NCI-H2227 treated with DMSO at 0.1 percent for 48 hours (cell line): ENCODE measurements at places on chromosomes 13 and 19.
A peak's percentile ranks its signal among the peaks of the same experiment; 100 is the strongest.

- DNase-seq, result no peak
Observed at GRCh38 chr19:41261474-41262190, 2.5 kb upstream of the HNRNPUL1 start.

GRCh38 chr13:59409211-59409610 lies 754.5 kb downstream of the DIAPH3 start:
- no peak for DNase-seq

GRCh38 chr13:23146811-23147625 lies 33.8 kb upstream of the SGCG start:
- no peak for DNase-seq

DNA sequence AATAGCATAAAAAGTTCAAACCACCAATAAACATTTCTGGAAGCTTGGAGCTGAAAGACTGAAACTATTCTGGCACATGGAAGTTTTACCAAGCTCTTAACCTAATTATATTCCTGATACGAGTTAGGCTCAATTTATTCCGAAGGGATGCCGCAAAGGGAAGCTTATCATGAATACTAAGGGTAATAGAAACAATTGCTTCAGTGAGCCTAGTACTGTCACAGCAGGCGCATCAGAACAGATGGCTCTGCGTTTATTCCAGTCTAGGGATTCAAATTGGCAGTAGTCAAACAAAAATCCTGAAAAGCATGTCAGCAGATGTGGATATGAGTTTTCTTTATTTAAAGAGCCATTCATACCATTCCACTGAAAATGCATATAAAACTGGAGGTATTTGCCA lies 779.5 kb downstream of the GPC5 start:
- DNase-seq, result no peak

GRCh38 chr13:59677966-59678814 lies 485.5 kb downstream of the DIAPH3 start:
- DNase-seq, result peak; percentile 40

DNA sequence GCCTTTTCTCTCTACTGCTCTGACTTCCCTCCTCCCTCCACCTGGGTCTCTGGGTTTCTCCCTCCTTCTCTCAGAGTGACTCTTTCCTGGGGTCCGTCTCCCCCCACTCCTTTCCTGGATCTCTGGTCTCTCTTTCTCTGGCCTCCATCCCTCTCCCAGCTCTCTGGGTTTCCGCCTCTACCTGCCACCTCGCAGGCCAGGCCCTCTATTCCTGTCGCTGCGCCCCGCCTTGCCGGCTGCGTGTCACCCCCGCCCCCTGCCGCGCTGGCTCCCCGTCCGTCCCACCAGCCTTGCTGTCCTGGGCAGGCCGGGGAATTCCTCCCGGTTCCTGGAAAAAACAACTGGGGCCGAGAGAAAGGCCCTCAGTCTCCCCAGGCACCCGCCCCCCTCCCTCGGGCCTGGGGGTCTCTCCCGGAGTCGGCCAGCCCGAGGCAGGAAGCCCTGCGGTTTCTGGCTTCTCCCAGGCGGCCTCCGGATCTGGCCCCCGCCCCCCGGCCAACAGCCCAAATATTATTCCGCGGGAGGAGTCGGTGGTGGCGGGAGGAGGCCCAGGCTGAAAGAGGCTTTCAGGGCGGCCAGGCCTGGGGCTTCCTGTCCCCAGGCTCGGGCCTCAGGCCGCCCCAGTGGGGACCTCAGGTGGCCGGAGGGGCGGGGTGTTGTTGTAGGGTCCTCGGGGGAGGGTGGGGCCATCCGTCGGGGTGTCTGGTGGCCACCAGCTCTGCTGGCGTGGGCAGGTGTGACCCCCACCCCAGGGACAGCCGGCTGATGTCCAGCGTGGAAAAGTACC lies 9.3 kb downstream of the IRF2BP1 start:
- no peak for DNase-seq

- no peak for DNase-seq
Observed at GRCh38 chr19:49589502-49589905, 1.5 kb upstream of the PRR12 start.

DNA sequence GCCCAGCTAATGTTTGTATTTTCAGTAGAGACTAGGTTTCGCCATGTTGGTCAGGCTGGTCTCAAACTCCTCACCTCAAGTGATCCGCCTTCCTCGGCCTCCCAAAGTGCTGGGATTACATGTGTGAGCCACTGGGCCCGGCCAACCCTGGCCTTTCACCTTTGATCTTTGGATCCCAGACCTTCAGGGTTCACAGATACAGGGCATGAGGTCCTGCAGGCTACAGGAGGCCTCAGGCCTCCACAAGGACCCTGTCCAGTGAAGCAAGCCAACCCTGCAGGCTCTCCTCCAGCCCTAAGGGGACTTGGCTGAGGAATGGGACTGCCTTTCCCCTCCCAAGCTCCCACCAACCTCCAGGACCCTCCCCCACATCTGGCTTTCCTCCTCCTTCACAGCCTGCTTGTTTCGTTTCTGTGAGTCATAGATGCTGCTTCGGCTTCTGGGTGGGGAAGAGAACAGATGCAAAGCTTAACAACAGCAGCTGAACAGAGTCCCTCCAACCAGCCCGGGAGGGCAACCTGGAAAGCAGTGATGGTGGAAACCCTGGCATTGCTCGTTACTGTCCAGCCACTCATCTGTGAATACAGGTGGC lies 11.8 kb downstream of the ARHGEF18 start:
- DNase-seq, result no peak

- no peak for DNase-seq
Observed at GRCh38 chr19:23783636-23784035, 24.9 kb upstream of the ZNF681 start.

GRCh38 chr13:27924529-27925141 lies 4.8 kb downstream of the PDX1 start:
- DNase-seq, result no peak

DNA sequence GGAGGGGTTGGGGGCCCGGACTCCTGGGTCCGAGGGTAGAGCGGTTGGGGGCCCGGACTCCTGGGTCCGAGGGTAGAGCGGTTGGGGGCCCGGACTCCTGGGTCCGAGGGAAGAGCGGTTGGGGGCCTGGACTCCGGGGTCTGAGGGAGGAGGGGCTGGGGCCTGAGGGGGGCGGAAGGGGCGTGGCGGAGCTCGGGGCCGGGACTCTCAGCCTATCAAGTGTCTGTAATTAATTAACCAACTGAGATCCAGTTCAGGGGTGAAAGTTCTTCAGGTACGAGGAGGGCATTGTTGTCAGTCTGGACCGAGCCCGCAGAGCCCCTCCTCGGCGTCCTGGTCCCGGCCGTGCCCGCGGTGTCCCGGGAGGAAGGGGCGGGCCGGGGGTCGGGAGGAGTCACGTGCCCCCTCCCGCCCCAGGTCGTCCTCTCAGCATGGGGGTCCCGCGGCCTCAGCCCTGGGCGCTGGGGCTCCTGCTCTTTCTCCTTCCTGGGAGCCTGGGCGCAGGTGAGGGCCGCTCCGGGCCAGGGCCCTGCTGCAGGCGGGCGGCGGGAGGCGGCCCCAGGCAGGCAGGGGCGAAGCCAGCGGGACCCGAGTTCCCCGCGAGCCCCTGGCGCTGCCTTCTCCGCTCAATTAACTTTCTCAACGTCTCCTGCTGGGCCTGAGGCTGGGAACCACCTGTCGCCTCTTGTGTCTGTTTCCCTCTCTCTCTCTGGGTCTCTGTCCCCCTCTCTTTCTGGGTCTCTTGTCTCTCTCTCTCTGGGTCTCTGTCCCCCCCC lies 697 bp downstream of the FCGRT start:
- no peak for DNase-seq

GRCh38 chr13:99316657-99317256 lies 9.6 kb upstream of the GPR183 start:
- peak; percentile 88 for DNase-seq

- DNase-seq, result no peak
Observed at GRCh38 chr13:62331384-62331783, 915.7 kb upstream of the PCDH20 start.

GRCh38 chr13:91539286-91540157 lies 141.1 kb downstream of the GPC5 start:
- DNase-seq, result no peak

GRCh38 chr19:38730731-38731589 lies 13.3 kb downstream of the CAPN12 start:
- DNase-seq, result no peak

GRCh38 chr19:821231-821824 lies 427 bp downstream of the PLPPR3 start:
- DNase-seq, result no peak

DNA sequence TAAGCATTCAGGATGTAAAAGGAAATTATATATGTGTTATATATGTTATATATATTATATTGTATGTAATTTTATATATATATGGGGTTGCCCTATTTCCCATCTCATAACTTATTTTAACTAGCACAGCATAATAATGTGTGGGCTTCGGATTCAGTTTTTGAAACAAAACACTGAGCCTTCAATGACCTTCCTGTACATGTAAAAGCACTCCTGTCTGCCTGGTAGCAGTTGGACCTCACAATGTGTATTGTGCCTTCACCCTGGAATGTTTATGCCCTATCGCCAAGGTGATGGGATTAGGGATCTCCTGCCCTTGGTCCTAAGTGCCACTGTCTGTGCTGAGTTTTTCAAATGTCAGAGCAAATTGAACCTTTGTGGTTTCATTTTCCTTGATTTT lies 968.8 kb downstream of the TUBA3C start:
- no peak for DNase-seq

DNA sequence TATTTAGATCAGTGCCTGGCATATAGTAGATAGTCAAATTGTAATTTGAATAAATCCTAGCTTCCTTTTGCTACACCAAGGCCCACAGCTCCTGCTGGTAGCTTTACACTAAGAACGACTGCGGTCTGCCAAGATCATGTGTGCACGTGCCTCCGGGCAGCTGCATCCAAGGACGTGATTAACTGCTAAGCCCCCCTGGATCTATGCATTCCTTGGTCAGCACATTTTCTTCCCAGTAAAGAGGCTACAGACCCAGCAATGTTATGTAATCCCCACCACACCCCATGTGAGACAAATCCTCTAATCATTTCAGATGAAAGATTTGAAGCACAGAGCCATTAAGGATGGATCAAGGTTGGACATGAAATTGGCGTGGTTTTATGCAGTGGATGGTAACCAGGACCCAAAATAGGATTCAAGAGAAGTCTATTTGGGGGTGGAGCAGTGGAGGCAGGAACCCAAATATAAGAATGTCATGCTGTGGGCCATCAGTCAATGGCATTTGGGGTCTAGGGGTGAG lies 65.2 kb upstream of the PEG3 start:
- no peak for DNase-seq

- no peak for DNase-seq
Observed at GRCh38 chr13:100540621-100541020, 48.0 kb downstream of the GGACT start.
